ENCODE measurements at places on chromosomes 5 and 9.

GRCh38 chr9:134171316-134172197 is 7.2 kb upstream of the RNU6ATAC start:
- H3K4me3 ChIP-seq: no peak overlapping the region
- H3K27ac ChIP-seq: no peak overlapping the region
- peaks cover under 1% of the 10 kb centered on the region for H3K4me1 ChIP-seq
- DNase-seq: no peak
- peaks cover 9% of the 10 kb centered on the region for H3K27me3 ChIP-seq

DNA sequence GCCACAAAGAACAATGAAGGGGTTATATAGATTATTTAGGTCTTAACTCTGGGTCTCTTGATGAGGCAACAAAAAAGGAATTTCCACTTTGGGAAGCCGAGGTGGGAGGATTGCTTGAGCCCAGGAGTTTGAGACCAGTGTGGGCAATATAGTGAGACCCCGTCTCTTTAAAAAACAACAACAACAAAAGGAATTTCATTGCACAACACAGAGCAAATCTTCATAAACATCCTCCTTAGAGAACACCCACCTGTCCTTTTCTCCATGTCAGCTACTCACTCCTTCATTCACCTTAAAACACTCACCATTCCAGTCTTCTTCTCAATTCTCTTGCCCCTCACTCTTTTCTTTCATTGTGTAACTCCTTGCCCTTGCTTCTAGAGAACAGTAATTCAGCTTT is 39.8 kb upstream of the CEMIP2 start:
- peak overlapping the region; percentile 50 for H3K27ac ChIP-seq
- no peak overlapping the region for H3K4me3 ChIP-seq
- peaks cover 5% of the 10 kb centered on the region for H3K27me3 ChIP-seq
- no peak for DNase-seq

- no peak overlapping the region for H3K27ac ChIP-seq
- DNase-seq: no peak
- H3K4me1 ChIP-seq: no peaks in the 10 kb centered on the region
- H3K36me3 ChIP-seq: no peaks in the 10 kb centered on the region
- no peak overlapping the region for H3K4me3 ChIP-seq
Measured at GRCh38 chr9:120152295-120152694, 427.7 kb downstream of the CDK5RAP2 start.

GRCh38 chr5:33114361-33114760 is 326.4 kb upstream of the TARS1 start:
- no peak overlapping the region for H3K4me3 ChIP-seq
- no peak for DNase-seq
- no peaks in the 10 kb centered on the region for H3K27me3 ChIP-seq
- H3K4me1 ChIP-seq: no peaks in the 10 kb centered on the region

DNA sequence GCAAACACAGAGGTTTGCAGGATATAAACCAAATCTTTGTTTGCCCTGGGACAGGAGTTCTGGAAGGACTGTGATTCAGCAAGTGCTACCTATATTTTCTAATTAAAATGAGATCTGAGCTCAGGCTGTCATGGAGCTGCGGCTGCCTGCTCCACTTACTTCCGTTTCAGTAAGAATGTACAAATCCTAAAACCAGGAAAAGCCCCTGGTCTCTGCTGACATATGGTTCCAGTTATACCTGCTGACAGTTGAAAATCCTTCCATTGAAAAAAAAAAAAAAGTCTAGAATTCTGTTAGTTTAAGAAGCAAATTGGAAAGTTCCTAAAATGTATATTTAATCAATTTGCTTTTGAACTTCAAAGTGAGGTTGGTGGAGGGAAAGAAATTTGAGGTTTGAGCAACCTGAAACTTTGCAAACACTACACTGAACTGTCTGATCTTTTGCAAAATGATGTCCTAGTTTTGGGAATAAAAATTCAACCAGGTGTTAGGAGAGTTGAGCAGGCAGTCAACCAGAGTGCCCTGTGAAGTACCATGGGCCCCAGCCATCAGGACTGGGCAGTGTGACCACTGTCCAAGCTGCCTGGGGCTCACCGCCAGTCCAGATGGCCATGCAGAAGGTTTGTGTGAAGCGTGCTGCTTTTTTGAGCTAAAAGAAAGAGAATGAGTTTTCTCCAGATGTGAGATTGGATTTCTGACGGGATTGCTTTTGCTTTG is 50.6 kb downstream of the SHB start:
- no peak overlapping the region for H3K4me3 ChIP-seq
- H3K27me3 ChIP-seq: peaks cover 38% of the 10 kb centered on the region
- no peaks in the 10 kb centered on the region for H3K4me1 ChIP-seq
- no peak overlapping the region for H3K27ac ChIP-seq
- no peaks in the 10 kb centered on the region for H3K36me3 ChIP-seq
- DNase-seq: no peak

GRCh38 chr9:5982317-5982716 is 33.1 kb downstream of the RANBP6 start:
- H3K4me3 ChIP-seq: no peak overlapping the region
- H3K36me3 ChIP-seq: peaks cover 25% of the 10 kb centered on the region
- no peak for DNase-seq
- H3K27ac ChIP-seq: no peak overlapping the region
- no peaks in the 10 kb centered on the region for H3K27me3 ChIP-seq

- H3K4me3 ChIP-seq: no peak overlapping the region
- peak overlapping the region; percentile 5 for H3K27ac ChIP-seq
- H3K4me1 ChIP-seq: no peaks in the 10 kb centered on the region
- no peak for DNase-seq
- no peaks in the 10 kb centered on the region for H3K27me3 ChIP-seq
- peaks cover 50% of the 10 kb centered on the region for H3K36me3 ChIP-seq
Measured at GRCh38 chr5:150397146-150397781, 15.4 kb downstream of the CD74 start.

DNA sequence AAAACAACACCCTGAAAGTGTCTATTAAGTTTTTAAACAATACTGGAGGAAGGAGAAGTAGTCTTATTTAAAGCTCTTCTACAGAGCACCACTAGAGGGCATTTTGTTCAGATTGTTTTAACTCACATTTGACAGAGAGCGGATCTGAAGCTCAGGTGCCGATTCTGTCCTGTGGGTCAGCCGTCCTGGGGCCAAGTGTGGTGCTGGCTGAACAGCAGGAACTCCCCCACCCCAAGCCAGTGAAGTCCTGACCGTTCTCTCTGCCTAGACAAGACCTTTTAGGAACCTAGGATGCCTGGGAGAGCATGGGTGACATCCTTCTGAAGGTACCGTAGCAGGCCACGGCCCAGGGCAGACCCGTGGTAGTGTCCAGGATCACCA is 3.9 kb downstream of the EXOC3 start:
- no peak overlapping the region for H3K4me3 ChIP-seq
- peak; percentile 20 for DNase-seq
- peaks cover 68% of the 10 kb centered on the region for H3K36me3 ChIP-seq
- peak overlapping the region; percentile 44 for H3K27ac ChIP-seq
